NCI-H1930 (cell line): ENCODE measurements at places on chromosomes 4 and X.

- no peak for DNase-seq
These were observed 27.6 kb downstream of the NYX start for GRCh38 chrX:41474726-41475100.

DNA sequence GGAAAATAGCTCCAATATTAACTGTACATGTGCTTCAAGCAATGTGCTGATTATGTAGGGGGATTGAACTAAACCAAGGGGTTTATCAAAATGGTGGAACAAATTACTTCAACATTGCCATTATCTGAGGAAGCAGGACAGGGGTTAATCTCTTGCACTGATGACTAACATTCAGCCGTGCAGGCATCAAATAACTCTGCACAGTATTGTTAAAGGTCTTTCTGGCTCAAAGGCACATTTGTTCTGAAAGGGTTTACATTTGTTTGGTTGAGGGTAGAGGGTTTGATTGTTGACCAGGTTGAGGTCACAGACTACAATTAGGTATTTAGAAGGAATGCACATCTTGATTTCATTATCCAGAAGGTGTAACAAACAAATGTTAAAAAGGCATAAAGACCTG lies 32.2 kb upstream of the CCSER1 start:
- no peak for DNase-seq

GRCh38 chr4:158282252-158282651 lies 72.0 kb downstream of the TMEM144 start:
- DNase-seq = no peak

GRCh38 chrX:54473993-54474859 lies 21.8 kb downstream of the FGD1 start:
- DNase-seq = no peak

GRCh38 chrX:16653424-16653823 lies 3.5 kb downstream of the S100G start:
- no peak for DNase-seq

GRCh38 chr4:152539556-152540292 lies 3.8 kb upstream of the FBXW7 start:
- DNase-seq = no peak

DNA sequence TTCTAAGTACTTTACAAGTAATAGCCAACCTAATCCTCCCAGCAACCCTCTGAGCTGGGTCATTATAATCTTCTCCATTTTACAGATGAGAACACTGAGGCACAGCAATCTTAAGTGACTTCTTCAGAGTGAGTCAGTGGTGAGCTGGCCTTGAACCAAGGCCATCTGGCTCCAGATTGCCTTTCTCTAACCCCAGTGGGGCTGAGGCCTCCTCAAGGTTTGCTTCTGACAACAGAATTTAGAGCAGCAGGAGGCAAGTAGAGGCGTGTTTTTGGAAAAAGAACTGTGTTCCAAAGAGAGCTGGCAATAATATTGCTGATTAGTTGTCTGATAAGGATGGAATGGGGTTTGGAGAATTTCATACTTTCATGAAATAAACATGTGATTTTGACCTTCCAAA lies 41.2 kb downstream of the PIR start:
- no peak for DNase-seq

DNA sequence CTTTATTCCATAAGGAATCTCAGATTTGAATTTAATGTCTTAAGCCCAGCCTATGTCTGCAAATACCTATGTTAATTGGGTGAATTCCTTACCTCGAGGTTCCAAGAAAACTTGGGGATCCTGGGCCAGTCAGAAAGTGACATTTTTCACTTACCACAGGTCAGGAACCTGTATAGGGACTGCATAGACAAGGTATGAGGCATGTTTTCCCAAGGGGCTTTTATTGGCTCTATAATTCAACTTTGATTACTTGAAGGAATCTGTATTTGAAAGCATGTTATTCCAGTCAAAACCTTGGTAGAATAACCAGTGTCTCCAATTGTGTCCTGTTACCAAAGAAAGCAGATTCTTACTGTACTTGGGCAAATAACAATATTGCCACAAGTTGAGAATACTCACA lies 8.5 kb upstream of the MPP1 start:
- DNase-seq = no peak

- no peak for DNase-seq
These were observed 165.2 kb upstream of the SLC7A11 start for GRCh38 chr4:138407329-138407728.

GRCh38 chr4:79015411-79015810 lies 76.2 kb upstream of the PAQR3 start:
- DNase-seq = no peak

DNA sequence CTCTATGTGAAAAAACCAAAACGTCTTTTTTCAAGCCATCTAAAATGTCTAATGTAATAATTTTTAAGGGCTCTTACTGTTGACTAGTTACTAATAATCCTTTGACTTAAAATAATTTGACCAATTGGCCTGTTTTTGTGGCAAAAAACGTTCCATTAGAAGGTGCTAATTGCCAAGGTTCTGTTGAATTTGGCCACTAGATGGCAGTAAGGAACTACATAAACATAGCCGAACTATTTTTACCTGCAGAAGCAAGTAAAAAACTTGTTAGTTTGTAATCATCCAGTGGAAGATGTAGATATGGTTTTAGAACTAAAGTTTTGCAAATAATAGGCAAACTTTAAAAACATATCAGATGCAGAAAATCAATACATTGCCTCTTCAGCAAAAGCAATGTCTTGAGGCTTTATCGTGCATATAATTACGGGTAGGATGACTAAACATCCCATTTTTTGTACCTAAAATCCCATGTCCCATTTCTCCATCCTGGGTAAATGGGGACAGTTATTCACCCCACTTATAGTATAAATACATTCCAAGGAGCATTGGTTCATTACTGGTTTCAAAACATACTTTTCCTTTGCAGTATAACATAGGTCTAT lies 57.6 kb downstream of the PROM1 start:
- DNase-seq = peak; percentile 52

DNA sequence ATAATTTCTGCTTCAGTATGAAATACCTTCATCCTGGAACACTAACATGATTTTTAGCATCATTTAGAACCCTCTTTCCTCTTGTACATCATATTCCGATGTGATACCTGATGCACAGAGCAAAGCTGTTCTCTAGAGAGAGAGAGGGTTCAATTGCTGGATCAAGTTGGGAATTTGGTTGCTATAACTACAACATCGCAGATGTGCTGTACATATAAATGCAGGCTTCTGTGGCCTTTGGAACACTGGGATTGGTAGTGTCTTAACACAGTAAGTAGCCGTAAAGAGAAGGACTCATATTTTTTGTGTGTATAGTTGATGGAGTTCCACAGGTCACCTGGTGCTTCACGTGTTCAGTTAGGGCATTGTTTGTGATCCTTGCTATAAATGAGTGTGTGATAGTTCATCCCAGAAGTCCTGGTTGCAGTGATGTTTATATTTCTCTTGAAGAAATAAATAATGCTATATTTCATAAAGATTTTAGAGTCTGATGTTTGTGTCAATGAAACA lies 119.2 kb downstream of the RAPGEF2 start:
- DNase-seq = no peak

DNA sequence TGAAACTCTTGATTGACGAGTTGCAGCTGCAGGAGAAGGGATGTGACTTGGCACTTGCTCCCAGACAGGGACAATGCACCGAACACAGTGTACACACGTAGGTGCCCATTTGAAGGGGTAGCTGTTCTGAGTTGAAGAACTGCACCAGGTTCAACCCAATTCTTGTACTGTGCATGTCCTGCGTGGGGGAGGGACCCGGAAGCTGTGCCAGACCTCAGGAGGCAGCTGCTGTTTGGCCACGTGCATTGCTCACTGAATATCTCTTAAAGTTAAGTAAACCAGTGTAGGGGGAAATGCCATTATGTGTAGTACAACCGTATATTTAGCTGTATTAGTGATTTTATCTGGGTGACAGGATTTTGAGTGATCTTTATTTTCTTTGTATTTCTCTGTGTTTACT lies 12.0 kb upstream of the RBBP7 start:
- DNase-seq = peak; percentile 2

GRCh38 chrX:48532161-48532560 lies 7.4 kb upstream of the TBC1D25 start:
- DNase-seq = no peak

DNA sequence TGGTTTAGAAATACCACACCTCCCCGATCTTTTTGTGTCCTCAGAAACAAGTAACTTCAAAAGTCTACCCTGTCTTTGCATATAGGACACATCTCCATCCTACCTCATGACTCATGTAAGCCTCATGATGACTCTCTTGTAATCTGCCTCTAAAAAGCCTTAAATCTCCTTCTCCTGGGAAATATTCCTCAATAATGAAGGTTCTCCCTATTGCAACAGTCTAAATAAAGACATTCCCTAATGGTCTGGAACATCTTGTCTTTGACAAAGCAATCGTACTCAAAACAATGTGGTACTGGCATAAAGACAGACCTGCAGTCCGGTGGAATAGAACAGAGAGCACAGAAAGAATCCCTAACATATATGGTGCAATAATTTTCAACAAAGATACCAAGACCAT lies 257.7 kb downstream of the OPHN1 start:
- DNase-seq = no peak

- no peak for DNase-seq
These were observed 54.7 kb upstream of the TRPC5 start for GRCh38 chrX:112137276-112137675.
